Substantia nigra (tissue), 51 donors: ENCODE measurements at places on chromosomes 4 and X.

DNA sequence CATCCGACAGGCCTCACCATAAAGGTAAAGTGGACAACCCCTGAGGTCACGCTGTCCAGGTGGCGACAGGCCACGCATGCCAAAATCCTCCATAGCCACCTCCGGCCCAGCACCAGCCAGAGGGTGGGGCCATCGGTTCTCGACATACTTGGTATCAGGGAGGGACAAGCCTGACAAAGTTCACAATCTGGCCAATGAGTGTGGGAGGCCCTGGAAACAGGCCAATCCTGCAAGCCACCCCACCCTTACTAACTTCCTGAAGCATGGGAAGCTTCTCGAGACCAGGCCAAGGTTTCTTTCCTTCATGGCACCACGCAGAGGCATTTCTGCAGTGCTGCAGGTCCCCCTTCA is 73.8 kb downstream of the MTMR1 start:
- DNase-seq, result no peak

DNA sequence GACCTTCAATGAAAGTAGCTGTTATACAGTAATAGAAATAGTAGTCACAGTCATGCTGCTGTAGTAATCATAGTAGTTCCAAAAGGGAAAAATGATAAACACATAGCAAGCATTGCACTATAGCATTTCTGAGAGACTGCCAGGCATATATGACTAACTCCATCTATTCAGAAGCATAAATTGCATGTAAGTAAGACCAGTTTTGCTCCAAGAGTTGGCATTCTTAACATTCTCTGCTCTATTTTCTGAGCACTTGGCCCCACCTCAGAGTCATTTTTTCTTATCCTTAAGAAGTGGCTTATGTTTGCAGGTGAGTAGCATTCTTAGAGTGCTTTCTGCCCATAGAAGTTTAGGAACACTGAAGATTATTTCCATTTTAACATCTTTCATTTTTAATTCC is 490.3 kb upstream of the TECRL start:
- no peak for DNase-seq

DNA sequence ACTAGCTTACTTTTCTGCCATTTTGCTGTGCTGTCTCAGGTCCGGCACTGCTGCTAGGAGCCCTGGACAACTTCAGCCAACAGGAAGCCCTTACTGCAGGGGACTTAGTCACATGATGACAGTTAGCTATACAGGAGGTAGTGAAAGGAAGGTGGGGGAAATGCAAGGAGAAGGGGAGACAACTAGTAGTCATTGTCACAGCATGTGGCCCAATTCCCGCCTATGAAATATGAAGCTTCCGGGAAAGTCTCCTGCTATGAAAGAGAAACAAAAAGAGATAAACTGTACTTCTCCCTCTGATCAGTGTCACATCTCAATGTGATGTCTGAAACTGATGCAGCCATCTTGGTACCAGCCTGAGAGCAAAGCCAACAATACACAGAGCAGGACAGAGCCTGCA is 71.6 kb downstream of the AMELX start:
- no peak for DNase-seq

GRCh38 chr4:112735474-112735951 is 98.6 kb downstream of the LARP7 start:
- DNase-seq, result no peak

DNA sequence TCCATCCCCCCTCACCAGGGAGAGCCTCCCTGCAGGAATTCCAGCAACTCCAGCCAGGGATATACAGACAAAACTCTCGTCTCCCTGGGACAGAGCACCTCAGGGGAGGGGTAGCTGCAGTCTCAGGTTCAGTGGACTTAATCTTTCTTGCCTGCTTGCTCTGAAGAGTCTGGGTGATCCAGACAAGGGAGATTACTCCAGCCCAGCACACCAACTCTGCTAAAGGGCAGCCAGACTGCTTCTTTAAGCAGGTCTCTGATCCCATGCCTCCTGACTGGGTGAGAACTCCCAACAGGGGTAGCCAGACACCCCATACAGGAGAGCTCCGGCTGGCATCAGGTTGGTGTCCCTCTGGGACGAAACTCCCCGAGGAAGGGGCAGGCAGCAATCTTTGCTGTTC is 888.7 kb downstream of the RAB28 start:
- no peak for DNase-seq

DNA sequence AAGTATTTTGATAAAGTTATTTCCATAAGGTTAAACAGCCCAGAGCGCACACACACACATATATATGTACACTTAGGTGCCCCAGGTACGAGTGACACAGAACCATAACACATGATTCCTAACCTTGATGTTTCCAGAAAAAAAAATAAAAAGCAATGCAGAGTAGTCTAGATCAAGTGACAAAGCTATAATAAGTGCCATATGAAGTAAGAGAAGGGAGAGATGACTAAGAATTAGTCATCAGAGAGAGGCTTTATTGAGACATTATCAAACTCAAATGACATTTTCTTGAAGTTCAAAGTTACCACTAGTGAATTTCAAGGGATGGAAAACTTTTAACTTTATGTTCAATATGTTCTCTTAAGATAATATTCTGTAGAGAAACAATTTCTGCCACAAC is 215.0 kb downstream of the HTR2C start:
- no peak for DNase-seq

DNA sequence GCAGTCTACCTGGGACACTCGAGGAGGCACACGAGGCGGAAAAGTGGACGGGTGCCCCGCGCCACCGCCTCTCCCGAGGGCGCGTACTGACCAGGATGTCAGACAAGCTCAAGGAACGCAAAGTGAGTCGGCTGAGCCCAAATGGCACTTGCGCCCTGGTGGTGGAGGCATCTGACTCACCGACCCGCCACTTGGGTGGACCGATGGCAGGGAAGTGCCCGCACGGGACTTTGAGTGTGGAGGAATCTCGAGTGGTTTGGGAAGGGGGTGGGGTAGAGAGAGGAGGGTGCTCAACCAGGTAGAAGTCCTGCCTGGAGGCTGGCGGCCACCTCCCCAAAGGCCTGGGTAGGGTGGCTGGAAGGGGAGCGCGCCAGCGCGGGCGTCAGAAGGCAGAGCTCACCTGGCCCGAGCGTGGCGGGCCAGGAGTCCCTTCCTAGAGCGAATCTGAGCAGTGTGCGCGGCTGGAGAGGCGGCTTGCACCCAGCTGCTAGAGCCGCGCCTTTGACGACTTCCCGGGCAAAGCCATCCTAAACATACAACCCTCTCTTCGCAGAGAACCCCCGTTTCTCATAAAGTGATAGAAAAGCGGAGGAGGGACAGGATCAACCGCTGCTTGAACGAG is 655 bp downstream of the HELT start:
- no peak for DNase-seq

GRCh38 chr4:47309165-47309564 is 154.3 kb downstream of the COMMD8 start:
- no peak for DNase-seq

- no peak for DNase-seq
Observed at GRCh38 chr4:38752372-38752940, 30.3 kb downstream of the TLR10 start.

- DNase-seq, result no peak
Observed at GRCh38 chrX:108199691-108200090, 108.1 kb downstream of the ATG4A start.

- DNase-seq, result no peak
Observed at GRCh38 chr4:10730590-10730989, 46.0 kb upstream of the CLNK start.

DNA sequence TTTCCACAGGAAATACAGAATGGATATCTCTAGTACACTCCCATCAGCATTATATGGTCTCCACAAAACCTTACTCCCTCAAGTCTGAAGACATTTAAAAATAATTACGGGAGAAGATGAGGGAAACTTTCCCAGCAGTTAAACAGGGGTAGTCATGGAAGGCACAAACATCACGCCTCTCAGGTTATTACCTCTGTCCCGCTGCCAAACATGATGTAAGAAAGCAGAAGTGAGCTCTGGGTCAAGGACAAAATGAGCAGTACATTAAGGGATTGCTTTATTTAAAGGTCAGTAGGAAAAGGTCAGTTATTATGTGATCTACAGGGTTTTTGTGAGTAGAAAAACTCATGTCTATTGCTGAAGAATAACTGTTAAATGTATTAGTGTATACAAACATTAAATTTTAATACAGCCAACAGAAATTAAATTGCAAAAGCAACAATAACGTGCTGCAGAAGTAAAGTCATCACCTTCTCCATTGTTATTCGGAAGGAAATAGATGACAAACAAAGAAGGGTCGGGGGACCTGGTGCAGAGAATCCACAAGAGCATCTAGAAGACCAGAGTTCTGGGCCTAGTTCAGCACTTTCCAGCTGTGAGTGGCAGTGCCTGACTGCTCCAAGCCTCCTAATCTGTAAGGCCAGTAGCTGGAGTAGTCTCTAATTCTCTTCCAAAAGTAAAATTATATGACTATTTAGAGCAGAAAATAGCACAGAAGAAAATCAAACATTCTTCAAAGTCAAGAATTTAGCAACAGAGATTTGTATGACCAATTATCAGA is 171.2 kb downstream of the PPP3CA start:
- no peak for DNase-seq
